ENCODE measurements at places on chromosomes 13 and 19.

GRCh38 chr13:26707122-26708006 lies 53.2 kb downstream of the GPR12 start:
- peak; percentile 13 for DNase-seq

DNA sequence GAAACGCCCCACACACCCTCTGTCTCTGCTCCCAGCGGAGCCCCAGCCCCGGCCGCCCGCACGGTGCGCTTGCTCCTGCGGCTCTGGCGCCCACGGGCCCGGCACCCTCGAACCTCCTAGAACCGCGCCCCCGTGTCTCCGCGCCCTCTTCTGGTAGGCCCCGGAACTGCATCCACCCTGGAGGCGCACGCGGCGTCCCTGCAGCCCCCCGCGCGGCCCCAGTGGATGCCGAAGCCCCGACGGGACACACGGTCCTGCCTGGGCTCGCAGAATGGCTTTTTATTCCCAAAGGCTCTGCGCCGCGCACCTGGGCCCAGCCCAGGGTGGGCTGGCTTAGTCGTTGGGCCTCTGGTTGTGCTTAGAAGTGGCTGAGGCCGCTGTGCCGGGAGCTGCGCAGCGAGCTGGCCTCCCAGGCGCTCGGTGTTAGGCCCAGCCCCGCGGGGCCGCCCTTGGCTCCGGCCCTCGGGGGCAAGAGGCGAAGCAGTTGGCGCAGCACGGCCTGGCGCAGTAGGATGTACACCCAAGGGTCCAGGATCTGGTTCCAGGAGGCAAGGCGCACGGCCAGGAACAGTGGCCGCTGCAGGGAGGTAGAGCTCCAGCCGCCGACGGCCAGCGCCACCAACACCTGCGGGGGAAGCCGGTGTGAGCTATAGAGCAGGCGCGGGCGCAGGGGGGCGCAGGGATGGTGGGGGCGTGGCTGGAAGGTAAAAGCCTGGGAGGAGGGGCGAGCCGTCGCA lies 2.8 kb downstream of the PTGER1 start:
- DNase-seq = peak; percentile 75

DNA sequence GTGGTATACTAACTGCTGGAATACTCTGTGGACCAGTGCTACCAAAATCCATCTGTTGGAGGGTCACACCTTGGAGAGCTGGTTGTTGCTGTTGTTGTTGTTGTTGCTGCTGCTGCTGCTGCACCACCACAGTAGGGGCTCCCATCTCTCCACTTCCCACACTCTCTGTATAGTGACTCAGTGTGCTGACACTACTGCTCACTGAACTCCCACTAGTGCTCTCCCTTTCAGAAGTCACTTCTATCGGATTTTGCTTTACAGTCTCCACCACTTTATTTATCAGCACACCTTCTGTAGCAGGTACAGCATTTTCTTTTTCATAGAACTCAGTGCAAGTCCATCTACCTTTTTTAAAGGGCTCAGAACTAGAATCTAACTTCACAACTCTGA lies 1.7 kb downstream of the TSC22D1 start:
- no peak for DNase-seq

- DNase-seq = no peak
Measured at GRCh38 chr19:7098096-7098495, 28.6 kb downstream of the ZNF557 start.

GRCh38 chr19:47187797-47188196 lies 43.2 kb downstream of the BBC3 start:
- no peak for DNase-seq

DNA sequence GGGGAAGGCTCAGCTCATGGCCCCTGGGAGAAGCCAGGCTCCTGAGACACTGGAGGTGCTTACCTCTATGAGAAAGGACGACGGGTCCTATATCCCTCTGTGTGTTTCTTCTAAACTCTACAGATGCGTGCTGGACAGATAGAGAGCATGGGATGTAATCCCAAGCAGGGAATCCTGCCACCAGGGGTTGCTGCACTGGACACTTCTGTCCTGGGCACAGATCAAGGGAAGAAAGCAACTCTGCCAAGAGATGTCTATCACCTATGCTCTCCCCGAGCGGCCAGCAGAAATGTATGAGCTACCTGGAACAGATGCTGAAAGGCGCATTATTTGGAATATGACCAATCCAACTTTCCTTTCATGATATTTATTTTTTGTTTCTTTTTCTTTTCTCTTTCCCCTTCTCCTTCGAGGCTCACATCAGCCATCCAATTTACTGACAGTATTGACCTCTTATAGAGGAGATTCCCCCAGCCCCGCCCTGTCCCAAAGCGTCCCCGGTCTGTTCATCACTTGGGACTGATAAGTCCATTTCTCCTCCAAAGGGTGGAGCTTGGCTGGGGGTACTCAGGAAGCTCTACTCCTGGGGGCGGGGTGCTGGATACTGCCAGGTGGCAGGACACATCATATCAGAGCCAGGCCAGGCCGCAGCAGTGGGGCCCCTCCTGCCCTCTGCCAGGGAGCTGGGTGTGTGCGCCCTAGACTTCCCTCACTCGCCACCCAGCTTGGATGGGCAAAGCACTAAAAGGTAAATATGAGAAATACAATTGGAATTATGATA lies 34.2 kb downstream of the TSHZ3 start:
- no peak for DNase-seq

- DNase-seq = no peak
Measured at GRCh38 chr19:29966588-29967249, 24.7 kb downstream of the URI1 start.

DNA sequence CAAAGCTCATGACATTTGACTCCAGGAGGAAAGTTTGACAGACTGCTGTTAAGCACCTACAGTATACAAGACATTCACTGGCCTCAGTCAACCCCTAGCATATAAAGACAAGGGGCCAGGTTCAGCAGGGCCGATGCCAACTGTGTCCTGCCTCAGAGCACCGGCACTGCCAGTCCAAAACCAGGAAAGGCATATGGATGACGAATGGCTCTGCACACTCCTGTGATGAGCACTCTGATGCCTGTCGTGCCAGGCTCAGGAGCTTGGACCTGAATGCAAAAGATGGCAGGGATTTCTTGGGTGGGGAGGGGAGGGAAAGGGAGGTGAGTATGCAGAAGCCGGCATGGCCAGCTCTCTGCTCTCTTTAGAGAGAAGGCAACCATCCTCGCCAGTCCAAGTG lies 38.9 kb downstream of the COL4A1 start:
- DNase-seq = no peak

GRCh38 chr13:48580185-48580803 lies 47.4 kb upstream of the RCBTB2 start:
- DNase-seq = peak; percentile 39

GRCh38 chr19:47315125-47315821 lies 5.6 kb downstream of the C5AR1 start:
- no peak for DNase-seq

- DNase-seq = no peak
Measured at GRCh38 chr19:45739498-45740439, 6.5 kb downstream of the MEIOSIN start.

DNA sequence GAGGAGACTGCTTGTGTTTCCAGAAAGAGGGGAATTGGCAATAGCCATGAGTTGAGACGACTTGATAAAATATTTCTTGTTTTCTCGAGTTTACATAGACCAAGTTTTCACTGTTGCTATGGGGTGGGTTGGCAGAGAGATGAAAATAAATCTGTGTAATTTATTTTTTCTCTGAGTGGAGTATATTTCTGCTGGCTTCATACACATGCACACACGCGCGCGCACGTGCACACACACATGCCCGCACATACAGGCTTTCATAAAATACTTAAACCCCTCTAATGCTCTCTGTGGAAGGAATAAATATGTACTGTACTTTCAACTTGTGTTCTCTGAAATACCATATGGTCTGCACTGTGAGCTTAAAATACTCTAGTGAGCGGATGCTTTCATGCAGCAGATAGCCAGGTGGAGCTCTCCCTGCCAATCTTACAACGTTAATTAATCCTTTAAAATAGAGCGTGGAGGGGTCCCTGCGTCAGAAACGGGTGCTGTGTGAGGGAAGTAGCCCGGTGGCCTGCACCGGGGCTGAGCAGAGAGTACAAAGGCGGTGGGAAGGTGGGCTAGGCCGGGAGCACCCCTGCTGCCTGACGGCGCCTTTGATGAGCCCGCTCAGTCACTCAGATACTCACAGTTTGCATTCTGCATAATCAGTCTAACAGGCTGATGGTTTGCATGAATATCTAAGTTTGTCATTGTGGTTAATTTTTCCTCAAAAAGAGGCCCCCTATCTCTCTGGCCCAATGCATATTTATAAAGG lies 44.1 kb downstream of the CCNE1 start:
- DNase-seq = no peak

DNA sequence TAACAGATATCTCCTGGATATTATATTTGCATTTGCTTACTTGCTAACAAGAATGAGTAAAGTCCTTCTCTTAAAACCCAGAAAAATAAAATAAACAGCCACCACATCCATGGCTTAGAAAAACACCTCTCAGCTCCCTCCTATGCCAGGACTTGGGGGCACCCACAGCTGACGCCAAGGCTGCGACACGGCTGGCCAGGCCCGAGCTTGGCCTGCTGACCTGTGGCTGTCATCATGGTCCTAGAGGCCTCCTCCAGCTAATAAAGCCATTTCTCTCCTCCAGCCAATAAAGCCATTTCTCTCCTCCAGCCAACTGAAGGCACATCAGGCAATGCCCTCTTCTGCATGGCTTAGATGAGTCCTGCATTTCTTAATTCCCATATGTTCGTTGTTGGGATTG lies 20.9 kb downstream of the C19orf12 start:
- no peak for DNase-seq

DNA sequence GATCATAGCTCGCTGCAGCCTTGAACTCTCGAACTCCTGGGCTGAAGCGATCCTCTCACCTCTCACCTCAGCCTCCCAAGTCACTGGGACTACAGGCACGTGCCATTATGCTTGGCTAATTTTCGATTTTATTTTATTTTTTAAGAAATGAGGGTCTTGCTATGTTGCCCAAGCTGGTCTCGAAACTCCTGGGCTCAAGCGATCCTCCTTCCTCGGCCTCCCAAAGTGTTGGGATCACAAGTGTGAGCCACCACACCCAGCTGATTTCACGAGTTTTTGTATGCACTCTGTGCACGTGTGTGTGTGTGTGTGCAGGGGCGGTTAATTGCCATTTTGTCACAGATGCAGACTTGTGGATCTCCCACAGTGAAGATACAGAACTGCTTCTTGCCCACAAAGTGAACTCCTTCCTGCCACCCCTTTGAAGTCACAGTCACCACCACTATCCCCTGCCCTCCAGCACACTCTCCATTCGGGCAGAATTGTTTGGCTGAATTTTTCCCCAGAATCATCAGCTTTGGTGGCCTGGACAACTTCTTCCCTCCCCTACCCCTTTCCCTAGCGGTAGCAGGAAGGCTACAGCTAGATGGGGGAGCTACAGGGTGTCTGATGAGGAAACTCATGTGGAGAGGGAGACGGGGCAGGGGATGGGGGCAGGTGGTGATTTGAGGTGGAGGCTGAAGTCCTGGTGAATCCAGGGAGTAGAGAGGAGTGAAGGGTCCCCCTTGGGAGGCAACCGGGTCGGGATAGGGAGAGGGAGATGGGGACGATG lies 59.6 kb downstream of the CELF5 start:
- DNase-seq = no peak

GRCh38 chr13:110359840-110360301 lies 52.8 kb downstream of the COL4A2 start:
- no peak for DNase-seq

GRCh38 chr13:64767054-64767453 lies 2463.1 kb downstream of the PCDH9 start:
- DNase-seq = no peak

DNA sequence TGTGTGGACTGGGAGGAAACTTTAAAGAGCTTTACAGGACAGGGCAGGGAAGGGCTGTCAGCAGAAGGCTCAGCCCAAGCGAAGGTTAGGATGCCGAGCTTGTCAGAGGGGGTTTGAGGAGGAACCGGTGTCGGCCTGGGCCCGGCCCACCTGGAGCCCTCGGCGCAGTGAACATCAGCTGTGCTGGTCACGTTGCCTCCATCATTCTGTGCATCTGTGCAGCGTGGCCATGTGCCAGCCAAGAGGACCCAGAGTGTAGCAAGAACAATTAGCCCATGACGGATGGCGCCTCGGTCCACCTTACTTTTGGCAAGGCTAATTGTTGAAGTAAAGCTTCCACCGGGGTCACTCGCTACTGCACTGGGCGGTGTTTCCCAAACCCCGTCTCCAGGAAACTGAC lies 161.4 kb downstream of the PTPRS start:
- no peak for DNase-seq

DNA sequence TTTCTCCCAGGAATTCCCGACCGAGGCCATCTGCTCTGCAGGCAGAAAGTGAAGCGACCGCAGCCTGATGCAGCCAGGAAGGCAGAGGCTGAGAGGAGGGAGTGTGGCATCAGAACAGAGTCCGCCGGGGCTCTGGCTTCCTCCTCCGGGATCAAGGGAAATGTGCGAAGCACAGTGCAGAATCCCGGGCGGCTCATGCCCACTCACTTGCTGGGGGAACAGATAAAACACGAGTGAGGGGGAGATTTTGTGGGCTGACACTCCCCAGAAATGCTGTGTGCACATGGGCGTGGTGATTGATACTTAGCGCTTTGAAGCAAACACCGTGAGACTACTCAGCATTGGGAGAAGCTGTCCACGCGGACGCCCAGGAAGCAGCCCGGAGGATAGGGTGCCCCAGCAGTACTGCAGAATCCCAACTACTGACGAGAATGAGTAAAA lies 75.3 kb upstream of the POMP start:
- no peak for DNase-seq

- DNase-seq = no peak
Measured at GRCh38 chr13:36774931-36775330, 44.1 kb upstream of the RFXAP start.

DNA sequence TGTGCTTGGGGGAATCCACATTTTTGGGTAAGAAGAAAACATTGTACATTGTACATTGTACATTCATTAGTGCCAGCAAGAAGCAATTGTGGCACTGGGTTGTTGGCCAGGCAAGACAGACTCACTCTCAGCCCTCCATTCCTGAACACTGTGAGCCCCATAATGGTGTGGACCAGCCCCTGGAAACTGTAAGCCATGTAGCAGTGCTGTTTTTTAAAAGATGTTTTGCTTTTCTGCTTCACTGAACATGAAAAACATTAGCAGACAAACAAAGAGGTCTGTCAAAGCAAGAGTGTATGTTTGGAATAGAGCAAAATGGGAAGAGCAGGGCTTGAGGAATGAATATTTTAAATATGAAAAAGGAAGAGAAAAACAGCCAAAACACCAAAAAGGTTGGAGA lies 39.1 kb upstream of the IL17D start:
- DNase-seq = no peak

GRCh38 chr19:17951157-17951989 lies 15.5 kb upstream of the KCNN1 start:
- DNase-seq = no peak

GRCh38 chr13:105442949-105443699 lies 1092.3 kb downstream of the EFNB2 start:
- no peak for DNase-seq

- no peak for DNase-seq
Measured at GRCh38 chr13:40168425-40169166, 497.8 kb downstream of the FOXO1 start.

DNA sequence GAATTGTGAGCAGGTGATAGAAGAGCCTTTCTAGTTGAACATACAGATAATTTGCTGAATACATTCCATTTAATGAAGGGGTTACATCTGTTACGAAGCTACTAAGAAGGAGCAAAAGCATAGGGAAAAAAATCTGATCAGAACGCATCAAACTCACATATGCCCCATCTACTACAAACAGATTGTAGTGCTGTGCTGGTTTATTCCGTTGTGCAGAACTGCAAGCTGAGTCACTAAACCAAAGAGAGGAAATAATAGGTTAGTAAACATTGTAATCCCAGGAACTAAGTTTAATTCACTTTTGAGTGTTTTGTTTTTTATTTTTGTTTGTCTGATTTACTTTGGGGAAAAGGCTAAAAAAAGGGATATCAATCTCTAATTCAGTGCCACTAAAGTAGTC lies 136.3 kb downstream of the CDK8 start:
- DNase-seq = no peak

- DNase-seq = peak; percentile 75
Measured at GRCh38 chr19:6737873-6738786, 750 bp upstream of the GPR108 start.
